ENCODE measurements at places on chromosomes 6 and 20. TPM values are rescaled to one million over a fixed set of nuclear protein-coding genes. Genes with fewer than 3 reads are reported as not detected.

Gene PKIB
- 0.59 TPM for total RNA-seq

Gene GSTA2
- not detected for total RNA-seq

Gene PRSS35
- total RNA-seq, result 2.7 TPM

Gene SNX21
- 49.5 TPM for total RNA-seq
